ENCODE measurements at places on chromosomes 5 and 9. TPM values are rescaled to one million over a fixed set of nuclear protein-coding genes. Genes with fewer than 3 reads are reported as not detected.

Gene FRRS1L
- total RNA-seq = 1.1 TPM

Gene N4BP3
- total RNA-seq = not detected

Gene PROB1
- 4.9 TPM for total RNA-seq

Gene ARHGEF39
- total RNA-seq = 1.2 TPM

Gene PDZD2
- total RNA-seq = 15.7 TPM

Gene ZNG1C
- total RNA-seq = 10.2 TPM

Gene TSSK1B
- not detected for total RNA-seq

Gene SPINK13
- not detected for total RNA-seq
